Endodermal cell (in vitro differentiated cells): ENCODE measurements at places on chromosomes 1 and 21.

- DNase-seq, result no peak
These were observed 55.6 kb downstream of the RPL5 start for GRCh38 chr1:92887465-92887864.

- DNase-seq, result peak; percentile 54
These were observed 1423.9 kb upstream of the PRMT6 start for GRCh38 chr1:105632342-105633196.

DNA sequence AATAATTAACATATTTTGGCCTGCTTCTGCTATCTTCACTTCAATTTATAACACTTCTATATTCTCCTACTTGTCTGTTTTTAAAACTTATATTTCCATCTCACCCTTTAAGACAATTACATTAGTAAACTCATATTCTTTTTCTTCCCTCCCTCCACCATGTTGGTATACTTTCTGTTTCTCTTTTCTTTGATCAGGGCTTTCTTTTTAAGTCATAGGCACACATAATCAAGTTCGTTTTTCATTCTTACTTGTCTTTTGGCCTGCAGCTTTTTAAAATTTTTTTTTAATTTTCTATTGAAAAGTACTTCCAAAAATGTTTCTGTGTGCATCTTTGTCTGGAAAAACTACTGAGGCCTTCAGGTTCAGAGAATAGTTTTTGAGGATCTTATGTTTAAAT is 2.3 kb downstream of the PYHIN1 start:
- no peak for DNase-seq

GRCh38 chr1:43388613-43389012 is 987 bp downstream of the MED8 start:
- no peak for DNase-seq

DNA sequence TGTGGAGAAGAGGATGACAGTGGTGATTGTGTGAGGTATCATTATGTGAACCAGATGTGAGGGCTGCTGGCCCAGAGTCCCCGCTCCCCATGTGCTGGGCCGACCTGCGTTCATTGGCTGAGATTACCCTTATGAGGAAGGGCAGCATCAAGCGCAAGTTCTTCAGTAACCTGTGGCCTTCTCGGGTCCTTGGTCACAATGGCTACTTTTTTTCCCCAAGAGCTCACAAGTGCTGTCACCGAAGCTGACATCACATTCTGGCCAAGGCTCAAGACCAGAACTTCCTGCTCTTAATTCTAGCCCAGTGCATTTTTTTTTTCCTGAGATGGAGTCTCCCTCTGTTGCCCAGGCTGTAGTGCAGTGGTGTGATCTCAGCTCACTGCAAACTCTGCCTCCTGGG is 262.9 kb downstream of the RHOU start:
- DNase-seq, result no peak

- DNase-seq, result no peak
These were observed 679.8 kb upstream of the ADAMTS5 start for GRCh38 chr21:27646691-27647090.

DNA sequence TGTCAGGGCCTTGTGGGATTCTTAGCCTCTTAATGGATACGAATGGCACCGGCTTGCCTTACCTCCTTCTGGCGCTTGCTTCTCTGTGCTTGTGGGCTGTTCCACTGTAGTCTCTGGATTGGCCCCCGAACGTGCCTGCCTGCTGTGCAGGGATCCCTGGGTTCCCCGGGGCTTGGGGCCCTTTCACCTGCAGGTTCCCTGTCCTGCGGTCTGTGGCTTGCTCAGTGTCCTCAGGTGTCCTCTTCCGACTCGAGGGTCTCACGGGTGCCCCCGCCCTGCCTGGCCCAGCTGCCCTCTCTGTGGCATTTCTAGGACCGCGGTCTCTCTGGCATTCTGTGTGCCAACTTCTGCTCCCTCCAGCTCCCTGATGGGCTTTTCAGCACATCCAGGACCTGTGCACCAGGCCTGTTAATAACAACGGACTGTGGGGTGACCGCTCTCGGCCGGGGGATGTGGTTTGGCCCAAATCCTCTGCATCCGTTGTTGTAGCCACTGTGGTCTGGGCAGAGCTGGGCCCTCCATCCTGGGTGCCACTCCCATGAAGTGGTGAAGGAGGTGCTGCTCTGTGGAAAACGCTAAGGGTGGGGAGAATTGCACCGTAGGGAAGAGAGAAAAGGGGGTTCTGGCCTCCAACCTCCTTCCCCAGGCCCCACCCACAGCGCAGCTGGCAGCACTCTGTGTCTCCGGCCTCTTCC is 12.4 kb downstream of the COL18A1 start:
- DNase-seq, result peak; percentile 52

DNA sequence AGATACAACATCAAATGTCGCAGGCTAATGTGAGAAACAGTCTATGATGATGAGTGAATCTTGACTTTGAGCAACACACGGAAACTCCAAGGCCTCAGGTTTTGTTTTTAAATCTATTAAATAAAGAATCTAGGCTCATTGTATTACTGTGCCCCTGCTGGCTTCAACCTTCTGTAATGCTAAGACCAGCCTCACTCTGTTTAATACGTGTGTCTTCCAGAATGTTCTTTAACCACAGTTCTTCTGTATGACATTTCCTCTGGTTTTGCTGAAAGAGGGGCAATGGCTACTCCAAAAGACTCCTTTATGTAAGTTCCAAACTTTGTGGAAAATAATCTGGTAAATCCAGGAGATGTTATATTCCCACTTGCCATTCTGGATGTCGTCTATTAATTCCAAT is 101.1 kb upstream of the TIAM1 start:
- no peak for DNase-seq

DNA sequence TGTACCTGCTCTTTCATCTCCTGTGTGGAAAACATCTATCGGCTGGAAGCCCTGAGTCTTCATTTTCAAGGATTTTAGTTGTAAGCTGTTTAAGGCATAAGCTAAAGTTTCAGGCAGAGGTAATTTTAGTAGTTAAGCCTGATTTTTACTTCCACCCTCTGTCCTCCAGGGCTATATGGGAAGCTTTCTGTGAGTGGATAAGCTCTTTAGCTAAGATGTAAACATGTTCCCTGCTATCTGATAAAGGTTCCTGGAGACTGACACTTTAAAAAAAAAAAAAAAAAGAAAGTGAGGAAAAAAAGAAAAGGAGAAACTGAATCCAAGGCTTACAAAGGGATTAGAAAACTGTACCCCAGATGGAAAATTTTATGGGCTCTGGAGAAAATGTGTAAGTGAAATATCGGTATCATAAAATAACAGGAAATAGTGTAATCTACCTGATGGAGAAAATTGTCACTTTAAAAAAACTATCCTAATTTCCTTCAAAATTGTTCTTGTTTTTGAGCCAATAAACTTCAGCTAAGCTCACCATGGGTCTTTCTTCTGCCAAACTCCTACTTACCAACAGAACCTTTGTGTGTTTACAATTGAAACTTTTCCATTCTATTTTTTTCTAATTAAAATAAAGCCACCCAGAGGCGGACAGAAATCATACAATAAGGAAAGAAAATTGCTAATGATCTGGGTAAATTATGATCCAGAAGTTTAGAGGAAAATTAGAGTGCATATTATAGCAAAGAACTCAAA is 180.5 kb downstream of the TGFB2 start:
- no peak for DNase-seq

GRCh38 chr1:219967361-219967760 is 39.0 kb upstream of the SLC30A10 start:
- DNase-seq, result no peak

GRCh38 chr21:34792504-34793089 is 123.8 kb downstream of the CLIC6 start:
- DNase-seq, result no peak

GRCh38 chr21:41834252-41834925 is 44.8 kb downstream of the PRDM15 start:
- DNase-seq, result no peak

DNA sequence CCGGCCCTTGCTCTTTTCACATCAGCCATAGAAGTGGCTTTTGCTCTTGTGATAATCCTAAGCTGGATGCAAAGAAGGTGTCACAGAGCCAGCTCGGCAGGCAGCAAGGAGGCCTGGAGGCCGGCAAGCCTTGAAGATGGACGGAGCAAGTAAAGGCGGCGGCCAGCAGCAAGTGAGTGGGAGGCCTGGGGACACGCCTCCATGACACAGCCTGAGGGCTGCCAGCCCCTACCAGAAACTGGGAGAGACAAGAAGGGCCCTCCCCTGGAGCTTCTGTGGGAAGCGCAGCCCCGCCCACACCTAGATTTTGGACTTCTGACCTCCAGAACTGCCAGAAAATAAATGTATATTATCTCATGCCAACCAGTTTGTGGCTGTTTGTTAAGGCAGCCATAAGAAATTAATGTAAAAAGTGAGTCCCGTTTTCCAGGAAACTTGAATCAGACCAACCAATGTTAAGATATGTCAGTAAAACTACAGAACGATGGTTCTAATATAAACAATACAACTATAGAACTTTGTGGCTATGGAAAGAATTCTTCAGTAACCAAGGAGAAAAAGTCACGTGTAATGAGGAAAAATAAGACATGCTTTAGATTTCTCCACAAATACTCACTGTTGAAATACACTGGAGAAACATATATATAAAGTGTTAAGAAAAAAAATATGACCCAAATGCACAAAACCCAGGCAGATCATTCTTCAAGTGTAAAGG is 49.9 kb downstream of the BACE2 start:
- DNase-seq, result peak; percentile 68

DNA sequence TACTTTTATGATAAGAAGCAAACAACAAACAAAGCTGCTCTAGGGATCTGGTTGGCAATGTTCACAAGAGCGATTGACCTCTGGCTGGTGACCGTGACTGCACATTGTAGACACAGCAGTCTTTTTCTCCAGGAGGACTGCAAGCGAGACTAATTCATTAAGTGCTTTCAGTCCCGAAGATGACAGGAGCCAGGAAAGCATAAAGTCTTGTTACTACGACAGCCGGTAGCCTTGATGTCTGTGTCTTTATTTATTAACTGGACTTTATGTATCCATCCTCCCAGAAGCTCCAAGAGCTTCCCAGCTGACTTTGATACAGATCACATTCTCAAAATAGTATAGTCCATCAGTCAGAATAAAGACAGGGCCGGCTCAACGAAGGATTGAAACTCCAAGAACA is 18.2 kb downstream of the FAM163A start:
- DNase-seq, result no peak

- DNase-seq, result no peak
These were observed 430.5 kb downstream of the MRPL39 start for GRCh38 chr21:25176637-25177412.

- peak; percentile 20 for DNase-seq
These were observed 50.1 kb downstream of the HUNK start for GRCh38 chr21:31922881-31923280.

GRCh38 chr1:245938046-245938435 is 569.0 kb downstream of the SMYD3 start:
- DNase-seq, result no peak

GRCh38 chr1:30414086-30414850 is 309.1 kb downstream of the MATN1 start:
- DNase-seq, result peak; percentile 34

DNA sequence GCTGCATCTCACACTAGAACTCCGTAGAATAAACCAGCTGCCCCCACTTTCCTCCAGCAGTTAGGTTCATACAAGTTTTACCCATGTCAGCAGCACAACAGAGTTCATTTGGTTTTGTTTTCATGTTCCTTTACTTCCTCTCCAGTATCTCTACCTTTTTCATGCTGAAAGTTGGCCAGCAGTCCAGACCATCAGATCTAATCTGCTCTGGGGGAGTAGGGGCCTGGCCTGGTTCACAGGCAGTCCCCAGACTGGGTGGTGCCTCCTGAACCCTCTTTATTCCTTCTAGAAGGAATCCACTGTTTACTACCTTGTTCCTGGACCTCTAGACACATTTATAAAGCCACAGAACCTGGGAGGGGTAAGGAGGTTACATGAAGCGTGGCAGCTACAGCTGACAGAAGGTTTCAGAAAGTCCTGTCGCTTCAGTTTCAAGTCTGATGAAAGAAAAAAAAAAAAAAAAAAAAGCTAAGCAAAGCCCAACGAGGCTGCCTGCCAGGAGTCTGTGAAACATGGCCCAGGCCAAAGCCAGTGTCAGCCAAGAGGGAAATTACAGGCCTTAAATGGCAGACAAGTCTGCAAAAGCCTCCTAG is 184.6 kb upstream of the JUN start:
- DNase-seq, result no peak

GRCh38 chr1:111792249-111792648 is 36.5 kb downstream of the DDX20 start:
- no peak for DNase-seq

- no peak for DNase-seq
These were observed 224.0 kb upstream of the SNX7 start for GRCh38 chr1:98437540-98437939.

DNA sequence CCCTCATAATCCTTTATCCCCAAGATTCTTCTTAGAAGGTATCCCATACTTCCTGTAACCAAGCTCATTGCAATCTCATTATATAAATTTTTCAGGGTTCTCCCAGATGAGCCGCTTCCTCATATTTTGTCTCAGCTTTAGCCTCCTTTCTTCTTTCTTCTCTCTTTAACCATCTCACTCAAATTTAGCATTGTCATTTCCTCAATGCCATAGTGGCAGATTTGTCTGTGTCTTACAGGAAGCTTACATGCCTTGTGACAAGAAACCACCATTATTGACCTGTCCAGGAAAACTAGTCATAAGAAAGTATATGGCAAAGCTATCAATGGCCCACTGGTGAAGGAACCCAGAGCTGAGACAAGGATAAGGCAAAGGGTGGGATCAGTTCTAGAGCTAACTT is 6.0 kb upstream of the FCRL2 start:
- DNase-seq, result no peak

- DNase-seq, result peak; percentile 68
These were observed 6.2 kb upstream of the AGTRAP start for GRCh38 chr1:11729498-11730428.

- peak; percentile 65 for DNase-seq
These were observed 220.9 kb downstream of the ATG4C start for GRCh38 chr1:63004868-63005267.

GRCh38 chr1:246262281-246262680 is 244.8 kb downstream of the SMYD3 start:
- no peak for DNase-seq

DNA sequence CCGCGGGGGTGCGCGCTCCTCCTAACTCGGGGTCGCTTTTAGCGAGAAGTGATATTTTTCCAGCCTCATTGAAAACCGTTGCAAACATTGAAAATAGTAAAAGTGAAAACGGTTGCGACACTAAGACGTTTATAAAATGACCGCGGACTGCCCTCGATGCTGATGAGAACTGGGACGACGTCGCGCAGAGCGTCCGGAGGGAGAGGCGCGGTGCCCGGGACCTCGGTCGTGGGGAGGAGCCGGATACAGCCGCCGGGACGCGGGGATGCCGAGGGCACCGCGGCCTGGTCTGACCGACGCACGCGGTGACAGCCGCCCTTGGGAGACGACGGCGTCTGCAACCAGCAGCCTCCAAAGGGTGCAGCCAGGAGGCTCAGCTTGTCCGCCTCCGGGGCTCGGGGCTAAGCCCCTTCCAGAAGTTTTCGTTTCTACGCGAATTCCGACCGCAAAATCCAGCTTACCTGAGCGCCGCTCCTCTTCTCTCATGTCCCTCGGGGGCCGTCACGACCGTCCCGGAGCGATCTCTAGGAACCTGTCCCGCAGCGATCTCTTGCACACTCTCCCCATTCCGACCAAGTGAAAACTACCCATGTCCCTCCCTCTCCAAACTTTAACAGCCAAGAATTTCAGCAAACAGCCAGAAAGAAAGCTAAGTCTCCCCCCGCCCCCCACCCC is 144.4 kb upstream of the ETS2 start:
- peak; percentile 74 for DNase-seq
